NCI-H69 (cell line): ENCODE measurements at places on chromosomes 6 and 20.

DNA sequence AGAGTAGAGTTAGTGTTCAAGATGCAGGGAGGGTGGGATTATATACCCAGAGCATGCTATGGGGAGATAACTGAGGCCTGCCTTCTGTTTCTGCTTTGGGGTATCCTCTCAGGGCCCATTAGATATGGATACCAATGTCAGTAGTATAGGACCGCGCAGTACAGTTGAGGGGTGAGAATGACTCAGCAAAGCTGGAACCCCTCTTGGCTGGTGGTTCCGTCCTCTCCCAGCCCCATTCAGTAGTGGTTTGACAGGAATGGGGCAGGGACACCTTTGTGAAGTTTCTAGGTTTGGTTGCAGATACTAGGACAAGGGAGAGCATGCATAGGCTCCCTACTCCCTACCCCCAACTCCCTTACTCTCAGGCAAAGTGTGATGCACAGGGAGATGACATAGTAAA lies 47.8 kb downstream of the EIF2S2 start:
- no peak for DNase-seq

- DNase-seq, result peak; percentile 64
These were observed 1.2 kb downstream of the VARS1 start for GRCh38 chr6:31794294-31794865.

DNA sequence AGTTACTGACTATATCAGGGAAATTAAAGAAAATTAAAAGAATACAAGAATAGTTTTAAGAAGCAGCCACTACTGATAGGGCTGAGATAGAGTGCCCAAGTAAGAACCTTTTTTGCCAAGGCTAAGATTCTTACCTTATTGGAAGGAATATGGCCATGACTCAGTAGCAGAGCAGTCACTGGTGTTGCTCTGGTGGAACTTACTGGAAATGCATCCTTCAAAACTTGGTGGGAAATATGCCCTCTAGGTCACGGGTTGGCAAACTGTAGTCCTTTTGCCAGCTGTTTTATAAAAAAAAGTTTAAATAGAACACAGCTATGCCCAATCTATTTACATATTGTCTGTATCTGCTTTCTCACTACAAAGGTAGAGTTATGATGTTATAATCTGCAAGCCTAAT lies 6.0 kb downstream of the HSF2 start:
- DNase-seq, result no peak

GRCh38 chr6:148616841-148617240 lies 130.0 kb upstream of the UST start:
- DNase-seq, result no peak

DNA sequence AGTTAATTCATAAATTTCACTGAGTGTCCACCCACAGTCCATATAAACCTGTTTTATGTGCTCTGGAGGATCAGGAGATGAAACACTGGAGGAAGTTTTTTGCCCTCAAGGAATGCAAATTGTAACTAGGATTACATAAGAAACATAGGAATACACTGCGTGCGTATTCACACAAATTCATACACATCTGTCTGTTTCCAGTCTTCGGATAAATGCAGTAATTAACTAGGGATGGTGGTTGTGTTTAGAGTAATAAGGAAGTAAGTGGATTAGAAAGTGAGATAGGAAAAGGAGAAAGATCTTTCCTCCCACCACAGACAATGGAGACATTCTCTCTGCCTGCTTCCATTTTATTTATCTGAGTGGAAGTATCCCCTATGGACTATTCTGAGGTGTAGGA lies 35.7 kb upstream of the POPDC3 start:
- DNase-seq, result peak; percentile 66

DNA sequence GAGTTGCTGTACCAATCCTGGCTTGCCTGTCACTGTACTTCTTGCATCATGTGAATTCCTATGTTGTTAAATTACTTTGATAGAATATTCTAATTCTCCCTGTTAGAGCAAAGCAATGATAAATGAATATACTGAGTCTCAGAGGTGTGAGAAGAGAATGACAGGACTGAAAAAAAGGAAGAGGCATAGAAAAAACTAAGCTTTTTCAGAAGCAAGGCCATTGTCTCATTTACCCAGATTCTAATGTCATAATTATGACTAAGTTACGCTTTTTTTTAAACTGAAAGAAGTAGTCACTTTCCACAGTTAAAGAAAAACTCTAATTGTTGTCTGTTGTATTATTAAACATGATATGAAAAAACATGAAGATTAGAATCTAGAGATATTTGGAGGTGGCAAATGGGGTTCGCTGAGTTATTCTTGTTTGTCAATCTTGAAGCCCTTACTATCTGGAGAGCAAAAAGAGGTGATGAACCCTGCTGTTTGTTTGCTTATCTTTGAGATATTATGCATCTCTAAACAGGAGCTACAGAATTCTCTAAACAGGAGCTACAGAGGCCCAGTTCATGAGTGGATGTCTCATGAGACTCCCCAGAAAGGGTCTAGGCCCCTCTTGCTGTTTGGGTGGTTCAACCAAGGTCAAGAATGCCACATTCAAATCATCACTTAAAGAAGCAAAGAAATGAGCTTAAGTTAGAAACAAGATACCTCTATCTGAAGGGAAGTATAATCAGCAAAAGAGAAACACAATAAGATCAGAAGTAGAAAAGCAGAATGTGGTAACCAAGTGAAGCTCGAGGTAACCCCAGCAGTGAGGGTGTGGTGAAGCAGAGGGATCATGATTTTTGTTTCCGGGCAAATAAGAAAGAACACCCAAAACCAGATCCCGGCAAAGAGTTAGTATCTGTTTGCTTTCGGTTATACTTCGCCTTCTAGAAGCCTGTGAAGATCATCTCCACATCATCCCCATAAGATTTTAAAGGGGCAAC lies 33.3 kb upstream of the THEMIS start:
- no peak for DNase-seq

- DNase-seq, result no peak
These were observed 53.1 kb downstream of the SCAF8 start for GRCh38 chr6:154786144-154786868.

GRCh38 chr20:57638173-57638894 lies 18.1 kb upstream of the ZBP1 start:
- no peak for DNase-seq

GRCh38 chr6:13681305-13682061 lies 30.2 kb downstream of the RANBP9 start:
- no peak for DNase-seq

GRCh38 chr6:155543166-155543847 lies 87.7 kb upstream of the NOX3 start:
- DNase-seq, result no peak

GRCh38 chr20:40900666-40901215 lies 127.9 kb upstream of the TOP1 start:
- DNase-seq, result no peak

DNA sequence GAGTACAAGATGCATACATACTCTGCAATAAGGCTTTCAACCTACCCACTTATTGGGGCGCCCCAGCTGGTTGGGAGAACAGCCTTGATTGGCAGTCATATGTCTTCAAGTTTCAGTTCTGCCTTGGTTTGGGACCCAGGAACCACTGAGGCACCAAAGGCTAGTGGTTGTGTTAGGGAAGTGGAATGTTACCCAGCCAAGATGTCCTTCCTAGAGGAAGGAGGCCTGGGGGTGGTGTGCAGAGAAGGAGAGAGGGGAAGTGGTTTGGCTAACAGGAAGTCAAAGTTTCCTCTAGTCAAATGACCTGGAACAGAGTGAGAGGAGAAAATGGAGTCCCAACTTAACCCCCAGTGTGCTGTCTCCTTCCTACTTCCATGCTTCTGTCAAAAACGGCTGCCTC lies 59.4 kb downstream of the CD164 start:
- DNase-seq, result no peak

DNA sequence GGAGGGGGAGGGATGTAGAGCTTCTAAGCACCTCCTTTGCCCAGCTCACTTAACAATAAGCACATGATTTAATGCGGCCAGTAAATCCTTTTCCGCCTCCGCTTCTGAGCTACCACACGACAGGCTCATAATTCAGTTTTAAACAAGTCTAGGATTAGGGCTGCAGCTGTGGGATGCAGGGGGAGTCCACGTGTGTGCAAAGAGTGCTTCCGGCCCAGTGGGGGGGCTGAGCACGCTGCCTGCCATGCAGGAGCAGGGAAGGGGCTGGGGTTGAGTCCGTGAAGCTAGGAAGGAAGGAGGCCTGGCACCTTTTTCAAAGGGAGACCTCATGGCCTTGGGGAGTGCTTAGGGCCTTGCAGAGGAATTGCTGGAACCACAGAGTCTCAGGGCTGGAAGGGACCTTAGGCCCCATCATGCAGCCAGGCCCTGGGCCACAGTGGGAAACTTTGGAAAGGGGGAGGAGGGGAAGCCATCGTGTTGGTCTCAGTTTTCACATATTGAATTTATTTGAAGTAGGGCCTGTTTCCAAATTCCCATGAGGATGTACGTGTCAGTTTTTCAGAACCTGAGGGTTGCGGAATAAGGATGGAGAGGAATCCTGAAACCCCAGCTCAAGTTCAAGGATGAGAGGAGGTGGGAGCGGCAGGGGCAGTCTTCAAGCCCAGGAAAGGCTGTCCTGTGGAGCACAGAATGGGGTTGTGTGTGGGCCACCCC lies 96.1 kb downstream of the VEGFA start:
- no peak for DNase-seq

DNA sequence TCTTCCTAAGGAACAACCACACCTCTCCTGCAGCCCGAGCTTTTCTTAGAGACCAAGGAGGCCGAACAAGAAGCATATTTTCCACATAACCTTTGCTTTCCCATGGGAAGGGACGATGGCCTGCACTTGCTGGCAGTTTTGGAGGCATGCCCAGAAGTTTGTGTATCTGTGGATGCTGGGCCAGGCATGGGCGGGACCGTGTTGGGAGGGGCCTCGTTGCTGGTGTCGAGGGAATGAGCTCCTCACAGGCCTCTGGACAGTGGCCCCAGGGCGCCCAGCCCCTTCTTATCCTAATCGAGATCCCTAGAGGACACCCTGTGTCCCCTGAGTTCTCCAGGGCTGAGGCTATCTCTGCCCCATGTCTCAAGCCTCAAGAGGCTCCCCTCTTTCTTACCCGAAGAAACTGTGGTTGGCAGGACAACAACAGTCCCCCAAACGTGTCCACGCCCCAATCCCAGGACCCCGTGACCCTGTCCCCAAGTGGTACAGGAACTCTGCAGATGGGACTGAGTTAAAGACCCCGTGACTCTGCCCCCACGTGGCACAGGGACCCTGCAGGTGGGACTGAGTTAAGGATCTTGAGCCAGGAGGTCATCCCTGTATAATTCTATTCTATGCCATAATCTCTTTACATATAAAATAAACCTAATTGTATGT lies 99.5 kb upstream of the BHLHE23 start:
- peak; percentile 18 for DNase-seq

- no peak for DNase-seq
These were observed 207.0 kb downstream of the THBS2 start for GRCh38 chr6:169046483-169047192.

DNA sequence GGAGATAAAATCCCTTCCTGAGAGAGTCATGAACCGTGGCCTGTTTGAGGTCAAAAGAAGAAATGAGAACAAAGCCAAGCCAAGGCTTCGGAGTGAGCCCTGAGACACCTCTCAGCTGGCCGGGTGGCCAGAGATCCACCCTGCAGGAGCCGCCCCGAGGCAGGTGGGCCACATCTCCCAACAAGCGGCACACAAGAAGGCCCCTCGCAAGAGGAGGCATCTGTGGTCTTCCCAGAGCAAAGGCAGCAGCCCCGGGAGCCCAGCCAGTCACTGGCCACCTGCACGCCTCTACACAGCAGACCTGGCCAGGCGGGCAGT lies 30.9 kb upstream of the AFDN start:
- DNase-seq, result no peak

- DNase-seq, result peak; percentile 18
These were observed 2.2 kb downstream of the PSORS1C1 start for GRCh38 chr6:31116661-31117385.

- no peak for DNase-seq
These were observed 174.6 kb downstream of the KHDC1L start for GRCh38 chr6:73050706-73051105.

GRCh38 chr6:74942130-74942529 lies 263.7 kb downstream of the COL12A1 start:
- no peak for DNase-seq

DNA sequence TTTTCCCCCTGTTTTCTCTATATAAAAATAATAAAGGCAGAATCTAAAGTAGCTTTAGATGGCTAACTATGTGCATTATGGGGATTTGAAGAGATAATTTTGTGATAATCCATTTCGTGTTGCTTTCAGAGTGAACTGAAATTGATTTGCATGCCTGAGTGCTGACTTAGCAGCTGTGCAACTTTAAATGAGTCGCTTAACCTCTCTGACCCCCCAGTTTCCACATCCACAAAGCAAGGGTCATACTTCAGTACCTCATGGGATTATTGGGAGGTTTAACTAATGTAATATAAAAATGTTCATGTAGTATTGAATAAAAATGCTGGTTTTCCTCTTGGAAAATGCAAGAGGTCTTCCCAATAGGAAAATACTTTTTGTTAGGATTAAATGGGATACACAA lies 63.8 kb upstream of the FABP7 start:
- no peak for DNase-seq
